Activated T-helper 2 cell treated with anti-CD3 and anti-CD28 coated beads, Interferon-gamma antibody, Interleukin-2, Interleukin-4, amounts not matched to agents 10 μg/mL and 5 μg/mL and 100 μg/mL, durations not matched to agents 14 hours and 24 hours and 36 hours (primary cell): ENCODE measurements at places on chromosomes 5 and 9. TPM values are rescaled to one million over a fixed set of nuclear protein-coding genes. Genes with fewer than 3 reads are reported as not detected.

- peaks cover 47% of the 10 kb centered on the region for H3K4me1 ChIP-seq
- H3K27ac ChIP-seq = peak overlapping the region; percentile 88
- H3K36me3 ChIP-seq = peaks cover 57% of the 10 kb centered on the region
- no peak for DNase-seq
These were observed 27.7 kb downstream of the PTCD2 start for GRCh38 chr5:72347801-72348308.

- peak overlapping the region; percentile 71 for H3K4me3 ChIP-seq
- no peaks in the 10 kb centered on the region for H3K27me3 ChIP-seq
- no peak for DNase-seq
- peak overlapping the region; percentile 91 for H3K27ac ChIP-seq
These were observed 9.2 kb downstream of the EEIG1 start for GRCh38 chr9:127971357-127972235.

DNA sequence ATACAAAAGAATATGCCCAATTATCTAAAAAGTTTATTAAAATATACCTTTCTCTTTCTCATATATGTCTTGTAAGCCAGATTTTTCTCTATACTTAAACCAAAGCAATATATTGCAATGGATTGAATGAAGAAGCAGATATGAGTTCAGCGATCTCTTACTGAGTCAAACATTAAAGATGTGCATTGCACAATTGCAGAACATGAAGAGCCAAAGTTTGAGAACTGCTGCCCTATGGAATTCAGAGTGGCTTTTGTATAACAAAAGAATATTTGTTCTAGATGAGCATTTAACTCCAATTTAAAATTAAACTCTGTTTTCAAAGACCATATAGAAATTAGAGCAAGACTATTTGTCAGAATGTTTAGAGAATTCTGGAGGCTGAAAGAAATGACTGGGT lies 519.0 kb upstream of the DAB2 start:
- DNase-seq = no peak
- no peaks in the 10 kb centered on the region for H3K27me3 ChIP-seq
- no peak overlapping the region for H3K27ac ChIP-seq
- H3K36me3 ChIP-seq = no peaks in the 10 kb centered on the region
- H3K4me3 ChIP-seq = no peak overlapping the region
- no peaks in the 10 kb centered on the region for H3K4me1 ChIP-seq

DNA sequence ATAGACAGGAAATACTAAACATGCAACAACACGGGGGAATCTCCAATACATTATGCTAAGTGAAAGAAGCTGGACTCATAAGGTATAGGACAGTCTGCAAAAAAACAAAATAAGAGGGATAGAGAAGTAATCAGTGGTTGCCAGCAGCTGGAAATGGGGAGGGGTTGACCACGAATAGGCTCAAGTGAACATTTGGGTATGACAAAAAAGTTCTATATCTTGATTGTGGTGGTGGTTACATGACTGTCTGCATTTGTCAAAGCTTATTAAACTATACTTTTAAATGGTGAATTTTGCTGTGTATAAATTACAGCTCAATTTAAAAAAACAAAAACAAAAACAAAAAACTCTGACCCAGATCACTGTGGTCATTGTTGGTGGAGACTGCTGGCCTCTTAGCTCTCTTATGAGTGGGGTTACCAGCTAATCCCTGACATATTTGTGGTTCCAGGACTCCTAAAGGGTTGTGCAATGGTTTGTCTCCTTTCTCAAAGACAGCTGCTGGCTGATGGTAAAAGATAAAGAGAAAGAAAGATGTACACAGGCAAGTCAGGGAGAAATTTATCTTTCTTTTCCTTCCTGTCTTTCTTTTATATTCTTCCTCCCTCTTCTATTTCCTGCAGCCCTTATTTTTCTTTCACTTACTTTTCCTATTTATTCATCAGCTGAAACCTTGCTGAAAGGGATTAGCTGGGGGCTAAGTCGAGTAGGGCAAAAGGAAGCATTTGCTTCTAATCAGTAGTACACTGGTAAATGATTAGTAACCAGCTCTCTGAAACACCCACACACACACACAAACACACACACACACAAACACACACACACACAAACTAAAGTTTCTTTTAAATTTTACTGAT lies 42.6 kb upstream of the APC start:
- H3K27me3 ChIP-seq = peaks cover 43% of the 10 kb centered on the region
- no peak overlapping the region for H3K27ac ChIP-seq
- no peak overlapping the region for H3K4me3 ChIP-seq
- peaks cover 8% of the 10 kb centered on the region for H3K4me1 ChIP-seq
- no peaks in the 10 kb centered on the region for H3K36me3 ChIP-seq

DNA sequence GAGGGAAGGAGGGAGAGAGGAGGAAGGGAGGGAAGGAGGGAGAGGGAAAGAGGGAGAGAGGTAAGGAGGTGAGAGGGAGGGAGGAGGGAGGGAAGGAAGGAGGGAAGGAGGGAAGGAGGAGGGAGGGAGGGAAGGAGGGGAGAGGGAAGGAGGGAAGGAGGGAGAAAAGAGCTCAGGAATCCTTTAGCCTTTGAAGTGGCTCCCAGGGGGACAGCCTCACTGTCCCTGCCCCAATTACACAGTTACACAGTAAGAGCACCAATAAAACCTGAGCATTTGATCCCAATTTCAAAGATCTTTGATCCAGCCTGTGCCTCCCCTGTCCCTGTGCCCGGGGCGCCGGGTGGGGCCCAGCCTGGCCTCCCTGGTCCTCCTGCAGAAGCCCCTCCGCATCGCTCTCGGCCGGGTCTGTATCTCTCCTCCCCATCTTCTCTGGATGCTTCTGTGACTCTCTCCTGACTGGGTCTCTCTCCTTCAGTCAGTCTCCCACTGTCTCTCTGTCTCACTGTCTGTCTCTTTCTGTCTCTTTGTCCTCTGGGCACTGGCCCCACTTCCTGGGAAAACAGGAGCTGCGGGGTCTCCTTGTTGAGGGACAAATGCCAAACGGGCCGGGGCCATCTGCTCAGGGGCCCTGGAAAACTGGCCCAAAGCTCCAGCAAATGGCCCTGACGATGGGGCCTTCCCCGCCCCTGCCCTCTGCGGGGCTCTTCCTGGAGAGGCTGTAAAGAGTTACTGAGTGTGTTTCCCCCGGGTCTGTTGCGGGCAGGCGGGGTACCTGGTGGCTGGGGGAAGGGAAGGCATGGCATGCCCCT lies 54.2 kb upstream of the EGFL7 start:
- no peak overlapping the region for H3K27ac ChIP-seq
- H3K4me1 ChIP-seq = no peaks in the 10 kb centered on the region
- no peak overlapping the region for H3K4me3 ChIP-seq

DNA sequence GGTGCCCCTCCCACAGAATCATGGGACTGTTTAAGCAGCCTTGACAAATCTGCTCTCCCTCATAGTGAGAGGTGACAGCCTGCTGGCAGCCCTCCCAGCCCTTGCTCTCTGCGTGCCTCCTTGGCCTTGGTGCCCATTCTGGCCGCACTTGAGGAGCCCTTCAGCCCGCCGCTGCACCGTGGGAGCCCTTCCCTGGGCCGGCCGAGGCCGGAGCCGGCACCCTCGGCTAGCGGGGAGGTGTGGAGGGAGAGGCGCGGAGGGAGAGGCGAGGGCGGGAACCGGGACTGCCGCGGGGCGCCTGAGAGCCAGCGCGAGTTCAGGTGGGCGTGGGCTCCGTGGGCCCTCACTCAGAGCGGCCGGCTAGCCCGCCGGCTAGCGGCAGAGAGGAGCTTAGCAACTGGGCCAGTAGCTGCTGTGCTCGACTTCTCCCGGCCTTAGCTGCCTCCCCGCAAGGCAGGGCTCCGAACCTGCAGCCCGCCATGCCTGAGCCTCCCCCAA lies 125.9 kb upstream of the MYO10 start:
- no peaks in the 10 kb centered on the region for H3K4me1 ChIP-seq
- no peaks in the 10 kb centered on the region for H3K36me3 ChIP-seq
- no peaks in the 10 kb centered on the region for H3K27me3 ChIP-seq
- H3K27ac ChIP-seq = no peak overlapping the region

- H3K4me1 ChIP-seq = peaks cover 13% of the 10 kb centered on the region
- H3K27me3 ChIP-seq = peaks cover 44% of the 10 kb centered on the region
- DNase-seq = peak; percentile 51
- no peak overlapping the region for H3K4me3 ChIP-seq
These were observed 1.5 kb upstream of the GPRIN1 start for GRCh38 chr5:176611435-176611834.

- no peaks in the 10 kb centered on the region for H3K27me3 ChIP-seq
- H3K4me1 ChIP-seq = no peaks in the 10 kb centered on the region
- no peak for DNase-seq
- H3K4me3 ChIP-seq = no peak overlapping the region
These were observed 7.6 kb downstream of the LRSAM1 start for GRCh38 chr9:127458921-127459320.

DNA sequence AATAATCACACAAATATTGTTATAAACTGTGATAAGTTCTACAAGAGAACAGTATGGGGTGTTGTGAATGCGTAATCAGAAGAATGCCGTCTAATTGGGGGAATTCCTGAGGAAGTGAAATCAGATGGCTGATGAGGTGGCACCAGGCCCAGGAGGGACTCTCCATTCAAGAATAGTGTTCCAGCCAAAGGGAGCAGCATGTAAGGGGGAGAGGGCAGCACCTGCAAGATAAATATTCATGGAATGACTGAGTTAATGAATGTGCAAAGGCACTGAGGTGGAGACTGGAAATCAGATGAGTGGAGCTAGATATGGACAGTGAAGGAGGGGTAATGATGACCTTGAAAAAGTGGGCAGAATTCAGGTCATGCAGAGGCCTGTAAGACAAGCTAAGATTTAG lies 250.6 kb downstream of the ARRDC3 start:
- no peak overlapping the region for H3K4me3 ChIP-seq
- no peaks in the 10 kb centered on the region for H3K36me3 ChIP-seq
- H3K27ac ChIP-seq = no peak overlapping the region
- DNase-seq = no peak
- peaks cover 12% of the 10 kb centered on the region for H3K4me1 ChIP-seq
- H3K27me3 ChIP-seq = peaks cover 12% of the 10 kb centered on the region

- no peak overlapping the region for H3K27ac ChIP-seq
- no peaks in the 10 kb centered on the region for H3K4me1 ChIP-seq
- no peak overlapping the region for H3K4me3 ChIP-seq
- DNase-seq = no peak
- no peaks in the 10 kb centered on the region for H3K36me3 ChIP-seq
These were observed 822.6 kb downstream of the TLE1 start for GRCh38 chr9:80866576-80867227.

DNA sequence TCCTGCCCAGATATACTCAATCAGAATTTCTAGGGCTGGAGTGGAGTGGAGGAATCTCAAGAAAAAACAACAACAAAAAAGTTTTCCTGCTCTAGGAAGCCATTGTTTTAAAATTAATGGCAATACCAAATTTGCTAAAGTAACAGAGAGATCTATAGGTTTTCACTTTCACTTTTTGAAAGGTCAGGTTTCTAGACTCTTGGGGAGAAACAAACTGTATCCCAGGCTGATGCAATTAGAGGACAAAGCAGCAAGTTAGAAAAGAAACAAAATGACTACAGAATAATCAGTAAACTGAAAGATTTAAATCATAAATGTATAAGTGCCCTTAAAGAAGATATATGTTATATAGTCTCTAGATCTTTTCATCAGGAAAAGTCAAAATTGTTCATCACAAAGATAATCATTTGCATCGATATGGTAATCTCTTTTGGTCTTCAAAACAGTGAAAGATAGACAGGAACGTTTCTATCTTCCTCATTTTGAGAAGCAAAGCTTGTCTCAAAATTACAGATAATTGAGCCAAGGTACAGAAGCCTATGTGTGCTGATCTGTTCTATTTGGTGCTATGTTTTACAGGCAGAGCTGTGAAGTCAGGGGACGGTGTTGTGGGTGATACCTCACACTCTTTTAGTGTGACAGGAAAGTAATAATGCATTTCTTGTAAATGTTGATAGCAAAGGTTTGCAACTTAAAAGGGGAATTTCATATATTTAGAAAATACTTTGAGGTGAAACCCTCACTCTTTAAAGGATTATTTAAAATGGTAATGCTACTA lies 1746.6 kb upstream of the C9orf72 start:
- no peak overlapping the region for H3K4me3 ChIP-seq
- H3K27ac ChIP-seq = no peak overlapping the region
- H3K36me3 ChIP-seq = no peaks in the 10 kb centered on the region
- H3K4me1 ChIP-seq = no peaks in the 10 kb centered on the region
- DNase-seq = no peak
- no peaks in the 10 kb centered on the region for H3K27me3 ChIP-seq

DNA sequence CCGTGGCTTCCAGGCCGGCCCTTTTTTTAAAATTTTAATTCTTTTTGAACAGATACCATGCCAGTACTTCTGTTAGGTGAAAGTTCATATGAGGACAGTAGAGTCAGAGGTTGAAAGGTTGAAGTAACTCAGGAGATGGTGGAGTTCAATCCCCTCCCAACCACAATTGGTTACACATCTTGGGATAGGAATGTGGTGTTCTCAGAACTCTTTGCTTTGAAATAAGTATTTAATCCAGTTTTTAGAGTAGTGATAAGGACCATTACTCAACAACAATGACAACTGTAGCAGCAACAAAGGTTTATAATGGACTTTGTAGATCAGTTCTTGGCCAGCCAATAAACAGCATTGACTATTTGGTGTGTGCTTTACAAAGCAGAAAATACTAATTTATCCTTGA lies 116.0 kb downstream of the ARHGAP26 start:
- peaks cover 4% of the 10 kb centered on the region for H3K36me3 ChIP-seq
- no peak for DNase-seq
- H3K27me3 ChIP-seq = no peaks in the 10 kb centered on the region
- no peak overlapping the region for H3K4me3 ChIP-seq
- no peak overlapping the region for H3K27ac ChIP-seq

- no peak for DNase-seq
- no peak overlapping the region for H3K4me3 ChIP-seq
- no peak overlapping the region for H3K27ac ChIP-seq
- peaks cover 15% of the 10 kb centered on the region for H3K36me3 ChIP-seq
- H3K27me3 ChIP-seq = no peaks in the 10 kb centered on the region
- no peaks in the 10 kb centered on the region for H3K4me1 ChIP-seq
These were observed 72.0 kb upstream of the SAP30L start for GRCh38 chr5:154373729-154374179.

DNA sequence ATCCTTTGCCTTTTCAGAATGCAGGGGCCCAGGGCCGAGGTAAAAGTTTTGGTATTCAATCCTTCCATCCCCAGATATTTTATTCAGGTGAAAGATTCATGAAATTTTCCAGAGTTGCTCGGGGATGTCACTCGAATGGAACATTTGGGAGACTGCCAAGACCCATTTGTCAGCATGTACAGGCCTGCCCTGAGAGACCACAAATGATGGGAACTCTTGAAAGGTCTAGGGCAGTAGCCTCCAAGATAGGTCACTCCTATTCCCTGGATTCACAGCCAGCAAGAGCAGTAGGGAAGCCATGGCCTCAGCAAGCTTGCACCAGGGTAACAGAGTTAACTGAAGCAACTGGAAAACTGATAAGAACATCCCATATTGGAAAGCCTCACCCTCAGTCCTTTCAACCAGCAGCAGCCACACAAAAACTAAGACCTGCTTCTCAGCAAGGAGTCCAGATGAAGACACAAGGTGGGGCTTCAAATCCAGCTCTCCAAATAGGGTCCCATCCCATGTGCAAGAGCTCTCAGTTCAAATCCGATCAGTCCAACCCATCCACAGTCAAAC lies 12.5 kb downstream of the CARD6 start:
- H3K27ac ChIP-seq = no peak overlapping the region
- no peaks in the 10 kb centered on the region for H3K4me1 ChIP-seq
- peaks cover 2% of the 10 kb centered on the region for H3K27me3 ChIP-seq

The PCDHGA9 gene
- 0.23 and 0.32 TPM in 2 replicates for total RNA-seq

The CDC14B gene
- total RNA-seq = 6.5 and 6.9 TPM in 2 replicates

The GARIN3 gene
- total RNA-seq = 0.23 and 0.30 TPM in 2 replicates

The C6 gene
- total RNA-seq = not detected in 2 replicates

The SEMA4D gene
- total RNA-seq = 317 and 330 TPM in 2 replicates

The ACTBL2 gene
- total RNA-seq = not detected in 2 replicates

The LIX1 gene
- not detected in 2 replicates for total RNA-seq

The ANKRD31 gene
- 0.11 and 0.28 TPM in 2 replicates for total RNA-seq

The SLC34A1 gene
- total RNA-seq = not detected in 2 replicates

The AGXT2 gene
- not detected in 2 replicates for total RNA-seq

The PLCXD3 gene
- total RNA-seq = not detected in 2 replicates

The NRARP gene
- 9.3 and 11.2 TPM in 2 replicates for total RNA-seq
